ENCODE measurements at places on chromosomes 5 and 9.

DNA sequence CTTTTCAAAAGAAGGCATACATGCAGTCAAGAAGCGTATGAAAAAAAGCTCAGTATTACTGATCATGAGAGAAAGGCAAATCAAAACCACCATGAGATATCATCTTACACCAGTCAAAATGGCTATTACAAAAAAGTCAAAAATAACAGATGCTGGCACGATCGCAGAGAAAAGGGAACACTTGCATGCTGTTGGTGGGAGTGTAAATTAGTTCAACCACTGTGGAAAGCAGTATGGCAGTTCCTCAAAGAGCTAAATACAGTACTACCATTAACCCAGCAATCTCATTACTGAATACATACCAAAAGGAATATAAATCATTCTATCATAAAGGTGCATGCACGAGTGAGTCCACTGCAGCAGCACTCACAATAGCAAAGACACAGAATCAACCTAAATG is 24.5 kb downstream of the RETREG1 start:
- no peak for DNase-seq

GRCh38 chr5:158855510-158855909 is 244.2 kb downstream of the EBF1 start:
- DNase-seq, result no peak

- DNase-seq, result peak; percentile 21
These were observed 41.8 kb upstream of the KDM4C start for GRCh38 chr9:6715755-6716643.

GRCh38 chr9:107060062-107060461 is 197.1 kb downstream of the ZNF462 start:
- DNase-seq, result no peak

DNA sequence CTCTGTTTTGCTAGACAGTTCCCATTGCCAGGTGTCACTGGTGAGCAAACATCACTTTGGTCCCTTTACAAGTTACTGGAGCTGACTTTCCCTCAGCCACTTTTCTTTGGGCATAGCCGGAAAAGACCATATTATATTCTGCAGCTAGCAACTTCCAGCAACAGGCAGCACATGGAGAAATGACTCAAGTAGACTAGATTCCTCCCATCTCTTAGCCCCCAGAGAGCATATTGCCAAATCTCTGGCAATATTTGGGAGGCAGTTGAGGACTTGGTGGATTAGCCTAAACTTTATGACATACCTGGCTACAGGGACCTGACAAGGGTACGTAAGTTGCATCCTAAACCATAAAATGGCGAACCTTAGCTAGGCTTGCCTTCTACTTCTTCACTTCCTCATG is 204.7 kb upstream of the MPDZ start:
- no peak for DNase-seq

DNA sequence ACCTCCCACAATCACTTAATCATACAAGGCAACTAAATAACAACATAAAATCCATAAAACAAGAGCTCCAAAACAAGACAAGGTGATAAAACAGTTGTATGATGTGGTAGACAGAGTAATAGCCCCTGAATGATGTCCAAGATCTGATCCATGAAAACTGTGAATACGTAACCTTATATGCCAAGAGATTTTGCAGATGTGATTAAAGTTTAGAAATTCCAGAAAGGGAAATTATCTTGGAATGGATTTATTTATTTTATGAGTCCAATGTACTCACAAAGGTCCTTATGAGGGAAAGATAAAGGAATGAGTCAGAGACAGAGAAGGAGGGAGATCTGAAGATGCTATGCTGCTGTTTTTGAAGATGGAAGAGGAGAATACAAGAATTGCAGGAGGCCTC is 1775.7 kb upstream of the C9orf72 start:
- DNase-seq, result peak; percentile 16

GRCh38 chr5:159849437-159850083 is 66.7 kb upstream of the ADRA1B start:
- DNase-seq, result peak; percentile 84

DNA sequence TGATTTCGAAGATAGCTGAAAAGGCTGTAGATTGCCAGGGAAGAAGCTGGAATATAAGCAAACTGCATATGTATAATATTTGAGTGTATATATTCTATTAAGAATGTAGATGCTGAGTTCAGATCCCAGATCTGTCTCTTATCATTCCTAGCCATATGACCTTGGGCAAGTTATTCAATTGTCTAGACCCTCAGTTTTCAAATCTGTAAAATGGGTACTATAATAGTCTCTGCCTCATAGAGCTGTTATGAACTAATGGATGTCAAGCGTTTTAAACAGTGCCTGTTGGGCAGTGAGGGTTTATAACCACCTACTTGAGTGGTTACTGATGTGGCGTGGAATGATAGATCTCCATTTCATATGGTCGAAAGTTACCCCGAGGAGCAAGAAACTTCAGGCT is 130.4 kb downstream of the GAS1 start:
- no peak for DNase-seq

DNA sequence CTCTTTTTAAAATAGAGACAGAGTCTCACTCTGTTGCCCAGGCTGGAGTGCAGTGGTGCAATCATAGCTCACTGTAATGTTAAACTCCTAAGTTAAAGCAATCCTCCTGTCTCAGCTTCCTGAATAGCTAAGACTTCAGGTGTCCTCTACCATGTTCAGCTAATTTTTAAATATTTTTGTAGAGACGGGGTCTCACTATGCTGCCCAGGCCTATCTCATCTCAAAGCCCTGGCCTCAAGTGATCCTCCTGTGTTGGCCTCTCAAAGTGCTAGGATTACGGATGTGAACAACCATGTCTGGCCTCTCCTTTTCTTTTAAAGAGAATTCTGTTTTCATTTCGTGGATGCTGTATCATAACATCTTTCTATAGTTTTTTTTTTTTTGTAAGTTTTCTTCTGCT is 11.7 kb downstream of the STX17 start:
- DNase-seq, result no peak

GRCh38 chr9:6667633-6668280 is 22.2 kb upstream of the GLDC start:
- DNase-seq, result peak; percentile 18

- peak; percentile 100 for DNase-seq
These were observed 76.6 kb downstream of the ZSWIM6 start for GRCh38 chr5:61408476-61409168.

DNA sequence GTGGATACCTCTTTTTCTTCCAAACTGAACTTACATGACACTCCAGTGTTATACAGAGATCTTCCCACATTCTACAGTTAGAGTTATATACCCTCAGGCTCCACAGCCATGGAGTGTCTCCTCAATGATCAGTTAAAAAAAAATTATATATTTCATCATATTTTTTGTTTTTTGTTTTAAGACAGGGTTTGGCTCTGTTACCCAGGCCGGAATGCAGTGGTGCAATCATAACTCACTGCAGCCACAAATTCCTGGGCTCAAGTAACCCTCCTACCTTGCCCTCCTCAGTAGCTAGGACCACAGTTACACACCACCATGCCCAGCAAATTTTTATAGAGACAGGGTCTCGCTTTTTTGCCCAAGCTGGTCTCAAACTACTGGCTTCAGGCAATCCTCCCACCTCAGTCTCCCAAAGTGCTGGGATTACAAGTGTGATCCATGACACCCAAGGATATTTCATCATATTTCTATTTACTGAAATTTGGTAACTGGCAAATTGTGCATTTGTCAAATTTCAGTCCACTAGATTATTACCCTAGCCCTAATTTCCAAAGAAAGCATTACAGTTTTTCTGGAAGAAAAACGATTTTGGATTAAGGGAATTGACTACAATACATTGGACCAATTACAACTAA is 18.1 kb upstream of the SCAI start:
- peak; percentile 43 for DNase-seq

- DNase-seq, result peak; percentile 67
These were observed 293.6 kb upstream of the TNC start for GRCh38 chr9:115411516-115411915.

DNA sequence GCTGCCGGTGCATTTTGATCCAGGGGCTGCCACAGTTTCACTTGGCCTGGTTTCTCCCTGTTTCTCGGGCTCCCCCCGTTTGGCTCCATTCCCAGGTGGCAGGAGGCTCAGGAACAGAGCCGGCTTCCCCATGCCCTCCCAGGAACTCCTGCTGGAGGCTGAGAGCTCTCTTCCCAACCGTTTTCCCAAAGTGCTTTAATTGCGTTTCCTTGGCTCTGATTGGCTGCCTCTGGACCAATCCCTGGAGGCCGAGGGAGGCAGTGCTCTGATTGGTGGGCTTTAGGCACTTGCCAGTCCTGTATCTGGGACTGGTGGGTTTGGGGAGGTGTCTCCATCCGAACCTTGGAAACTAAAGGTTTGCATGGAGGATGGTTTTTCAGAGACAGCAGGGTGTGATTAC is 4.9 kb downstream of the TSPAN17 start:
- DNase-seq, result no peak

GRCh38 chr5:95414451-95414850 is 23.3 kb downstream of the FAM81B start:
- no peak for DNase-seq

GRCh38 chr9:87250205-87250604 is 247.5 kb upstream of the DAPK1 start:
- no peak for DNase-seq

- DNase-seq, result no peak
These were observed 764.5 kb downstream of the EFNA5 start for GRCh38 chr5:106906199-106906598.

DNA sequence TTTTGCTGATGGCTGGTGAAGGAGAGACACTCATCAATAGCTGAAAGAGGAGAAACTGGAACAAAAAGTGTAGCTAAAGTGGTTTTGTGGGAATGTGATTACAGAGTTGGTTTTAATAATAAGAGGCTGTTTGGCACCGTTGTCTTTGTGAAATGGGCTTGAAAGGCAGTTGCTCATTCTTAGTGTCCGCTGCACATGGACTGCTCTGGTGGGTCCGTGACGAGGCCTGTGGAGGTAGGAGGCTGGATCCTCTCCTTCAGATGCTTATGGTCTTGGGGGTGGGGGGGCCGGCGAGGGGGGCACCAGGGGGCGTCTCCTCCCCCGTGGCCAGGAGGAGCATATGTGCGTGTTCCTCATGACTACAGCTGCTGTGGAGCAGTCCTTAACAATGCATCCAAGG is 29.8 kb downstream of the FUBP3 start:
- DNase-seq, result no peak

DNA sequence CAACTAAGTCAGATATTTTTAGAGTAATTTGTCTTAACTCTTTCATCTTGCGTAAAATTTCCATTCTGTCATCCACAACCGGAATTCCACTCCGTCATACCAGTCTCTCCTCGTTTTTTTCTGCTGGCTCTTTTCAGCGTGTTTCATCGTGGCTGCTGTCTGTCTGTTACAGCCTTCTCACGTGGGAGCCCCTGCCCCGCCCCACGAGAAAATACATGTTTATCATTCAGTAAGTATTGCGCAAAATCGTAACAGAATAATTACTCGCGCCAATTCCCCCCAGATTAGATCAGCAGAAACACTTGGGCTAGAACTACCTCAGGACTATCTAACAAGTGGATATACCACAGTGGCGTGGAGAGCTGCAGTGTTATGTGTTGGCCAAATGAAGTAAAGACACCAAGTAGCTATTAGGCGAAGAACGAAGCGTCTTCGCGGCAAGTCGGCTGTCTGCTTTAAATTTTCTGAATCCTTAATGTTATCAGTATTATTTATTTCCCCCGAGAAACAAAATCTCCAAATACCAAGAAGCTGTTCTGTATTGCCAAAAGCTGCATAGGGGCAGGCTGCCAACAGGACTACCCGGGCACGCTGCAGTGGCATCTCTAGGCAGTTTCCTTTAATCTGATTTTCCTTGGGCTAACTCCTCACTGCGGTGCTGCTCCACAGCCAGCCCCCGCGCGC is 566 bp upstream of the FOCAD start:
- peak; percentile 65 for DNase-seq

GRCh38 chr9:129079829-129080228 is 1.1 kb upstream of the DOLPP1 start:
- DNase-seq, result no peak

- DNase-seq, result peak; percentile 13
These were observed 332.9 kb downstream of the CWC27 start for GRCh38 chr5:65101632-65102100.

GRCh38 chr9:132534832-132535231 is 47.6 kb upstream of the BARHL1 start:
- no peak for DNase-seq

GRCh38 chr5:66671305-66671704 is 75.1 kb downstream of the MAST4 start:
- DNase-seq, result no peak

GRCh38 chr5:122067390-122067789 is 10.7 kb downstream of the LOX start:
- no peak for DNase-seq

GRCh38 chr5:61559146-61559545 is 227.1 kb downstream of the ZSWIM6 start:
- DNase-seq, result no peak

DNA sequence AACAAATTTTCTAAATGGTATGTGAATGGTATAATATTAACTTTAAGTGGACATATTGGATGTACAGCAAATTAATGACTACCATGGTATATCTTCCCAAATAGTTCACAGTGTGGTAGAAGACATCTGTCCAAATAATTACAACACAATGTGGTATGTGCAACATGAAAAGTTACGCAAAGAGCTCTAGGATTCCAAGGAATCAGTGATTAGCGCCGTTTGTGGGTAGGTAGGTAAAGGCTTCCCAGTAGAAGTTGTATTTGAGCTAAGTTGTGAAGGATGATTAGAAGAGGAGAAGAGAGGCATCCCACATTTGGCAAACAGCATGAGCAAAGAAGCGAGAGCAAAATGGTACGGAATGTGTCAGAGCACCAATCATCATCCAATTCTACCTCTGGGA is 14.3 kb upstream of the KLF9 start:
- DNase-seq, result peak; percentile 40

DNA sequence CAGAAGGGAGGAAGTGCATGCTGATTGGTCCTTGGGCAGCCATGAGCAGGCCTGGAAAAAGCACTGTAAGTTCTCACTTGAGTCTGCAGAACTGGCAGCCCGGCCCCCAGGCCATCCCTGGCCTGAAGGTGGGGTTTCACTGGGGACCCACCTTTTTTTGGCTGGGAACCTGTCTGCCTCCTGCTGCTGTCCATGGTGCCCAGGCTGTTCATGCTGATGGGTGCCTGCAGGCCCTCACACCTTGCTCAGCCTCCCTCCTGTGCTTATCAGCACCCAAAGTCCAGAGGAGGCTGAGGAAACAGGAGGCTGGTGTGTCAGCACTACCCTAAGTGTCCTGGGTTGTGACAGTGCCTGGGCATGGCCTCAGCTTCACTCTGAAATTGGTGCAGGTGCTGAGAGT is 134.4 kb upstream of the SPRY4 start:
- DNase-seq, result no peak

Data from fibroblast of skin of abdomen (primary cell).